Renal pelvis (tissue), 12 donors: ENCODE measurements at places on chromosomes 2 and 18.
A peak's percentile ranks its signal among the peaks of the same experiment; 100 is the strongest.

GRCh38 chr2:2175381-2176090 lies 155.5 kb downstream of the MYT1L start:
- no peak for DNase-seq

- no peak for DNase-seq
Measured at GRCh38 chr18:56986829-56987228, 160.1 kb upstream of the BOD1L2 start.

DNA sequence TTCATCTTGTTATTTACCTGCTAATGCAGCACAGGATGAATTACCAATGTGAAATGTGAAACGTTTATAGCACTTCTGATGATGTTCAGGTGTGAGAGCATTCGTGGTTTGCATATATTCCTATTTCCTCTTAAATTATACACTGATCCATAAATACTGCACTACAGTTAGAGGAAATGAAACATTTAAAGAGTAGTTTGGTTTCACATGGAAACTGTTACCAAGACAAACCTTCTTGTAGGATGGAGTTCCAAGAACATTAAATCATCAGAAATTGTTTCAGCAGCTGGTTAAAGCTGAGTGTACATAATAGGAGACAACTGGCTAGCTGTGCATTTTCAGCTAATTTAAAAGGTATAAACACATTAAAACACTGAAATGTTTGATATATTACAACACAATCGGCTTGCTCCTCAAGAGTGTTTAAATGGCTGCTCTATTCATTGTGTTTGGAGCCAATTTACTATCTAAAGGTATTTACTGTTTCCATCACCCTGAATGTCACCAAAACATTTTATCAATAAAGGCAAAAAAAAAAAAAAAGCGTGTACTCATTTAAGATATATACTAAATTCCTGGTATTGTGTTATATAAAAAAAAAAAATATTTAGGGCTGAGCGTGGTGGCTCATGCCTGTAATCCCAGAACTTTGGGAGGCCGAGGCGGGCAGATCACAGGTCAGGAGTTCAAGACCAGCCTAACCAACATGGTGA lies 100.6 kb downstream of the DYM start:
- peak; percentile 82 for DNase-seq

GRCh38 chr2:162731917-162732804 lies 106.4 kb downstream of the KCNH7 start:
- no peak for DNase-seq

- no peak for DNase-seq
Measured at GRCh38 chr2:158172719-158173118, 71.0 kb downstream of the UPP2 start.

- DNase-seq, result no peak
Measured at GRCh38 chr2:96993367-96993766, 7.0 kb upstream of the FAM178B start.

DNA sequence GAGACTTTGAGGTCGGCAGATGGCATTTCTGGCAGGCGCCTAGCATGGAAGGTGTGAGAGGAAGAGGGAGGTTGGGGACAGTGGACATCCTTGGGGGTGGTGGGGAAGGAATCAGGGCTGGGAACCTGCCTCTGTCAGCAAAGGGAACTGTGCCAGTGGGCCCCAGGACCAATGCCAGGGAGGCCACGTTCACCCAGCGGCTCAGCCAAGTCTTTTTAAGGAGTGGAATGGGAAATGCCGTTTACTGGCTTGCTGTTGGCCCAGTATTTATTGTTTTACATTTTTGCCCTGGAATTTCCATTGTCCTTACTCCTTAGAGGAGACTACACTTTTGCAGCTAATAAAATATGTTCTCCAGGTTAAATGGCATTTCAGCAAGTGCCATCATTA lies 135.2 kb downstream of the MCFD2 start:
- DNase-seq, result no peak

DNA sequence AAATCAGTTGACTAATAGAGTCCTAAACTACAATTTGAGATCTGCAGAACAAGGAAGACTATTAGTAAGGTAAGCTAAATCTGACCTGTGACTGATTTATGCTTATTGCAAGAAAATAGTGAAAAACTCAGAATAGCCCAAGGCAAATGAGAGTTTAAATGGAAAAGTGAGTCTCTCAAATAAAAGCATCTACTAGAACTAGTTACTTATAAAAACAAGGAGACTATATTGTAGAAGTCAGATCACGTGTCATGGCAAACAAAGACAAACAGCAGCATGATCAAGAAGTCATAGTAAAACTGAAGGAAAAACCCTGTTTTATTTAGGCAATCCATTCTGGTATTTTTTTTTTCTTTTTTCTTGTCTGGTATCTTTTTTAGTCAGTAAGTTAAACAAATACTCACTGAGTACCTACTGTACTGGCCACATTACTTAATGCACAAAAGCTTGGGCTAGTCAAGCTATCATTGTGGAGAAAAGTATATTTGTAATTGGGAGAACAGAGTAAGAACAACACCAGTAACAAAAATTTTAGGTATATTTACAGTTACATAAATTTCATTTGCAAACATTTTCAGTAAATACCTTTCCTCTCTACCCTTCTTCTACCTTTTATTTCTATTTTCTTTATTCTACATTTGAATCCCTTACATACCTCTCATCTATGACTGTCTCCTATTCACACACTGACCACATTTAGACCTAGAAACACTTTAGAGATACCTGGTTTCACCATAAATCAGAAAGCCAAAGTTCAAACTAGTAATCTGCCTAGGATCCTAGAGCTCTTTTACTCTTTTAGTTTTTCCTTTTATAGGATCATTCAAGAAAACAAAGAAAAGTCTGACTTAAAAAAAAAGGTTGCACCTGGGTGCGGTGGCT lies 23.7 kb downstream of the CCDC88A start:
- no peak for DNase-seq

- DNase-seq, result no peak
Measured at GRCh38 chr2:41949091-41949882, 98.5 kb upstream of the PKDCC start.

GRCh38 chr18:54843314-54843713 lies 15.0 kb downstream of the RAB27B start:
- no peak for DNase-seq

GRCh38 chr2:204753841-204754240 lies 208.6 kb downstream of the PARD3B start:
- DNase-seq, result no peak

- DNase-seq, result no peak
Measured at GRCh38 chr2:69774984-69775982, 33.3 kb downstream of the ANXA4 start.

GRCh38 chr2:65062843-65063825 lies 6.9 kb downstream of the CEP68 start:
- DNase-seq, result peak; percentile 47

DNA sequence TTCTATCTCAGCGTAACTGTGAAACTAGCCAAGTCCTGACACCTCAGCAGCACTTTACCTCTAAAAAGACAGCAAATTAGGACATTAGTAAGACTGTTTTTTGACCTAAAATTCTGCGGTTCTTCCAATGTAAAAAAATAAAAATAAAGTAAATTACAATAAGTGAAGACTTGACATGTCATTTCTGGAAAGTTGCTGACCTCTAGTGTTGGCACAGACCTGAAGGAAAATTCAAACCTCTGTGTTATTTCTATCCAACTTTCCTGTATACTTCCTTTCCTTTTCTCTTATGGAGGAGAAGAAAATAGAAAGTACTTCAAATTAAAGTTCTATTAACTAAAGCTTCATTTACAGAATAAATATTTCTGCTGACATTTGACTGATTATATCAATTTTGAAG lies 110.6 kb downstream of the TMEM182 start:
- peak; percentile 1 for DNase-seq

GRCh38 chr2:12424219-12424618 lies 292.5 kb upstream of the TRIB2 start:
- no peak for DNase-seq

DNA sequence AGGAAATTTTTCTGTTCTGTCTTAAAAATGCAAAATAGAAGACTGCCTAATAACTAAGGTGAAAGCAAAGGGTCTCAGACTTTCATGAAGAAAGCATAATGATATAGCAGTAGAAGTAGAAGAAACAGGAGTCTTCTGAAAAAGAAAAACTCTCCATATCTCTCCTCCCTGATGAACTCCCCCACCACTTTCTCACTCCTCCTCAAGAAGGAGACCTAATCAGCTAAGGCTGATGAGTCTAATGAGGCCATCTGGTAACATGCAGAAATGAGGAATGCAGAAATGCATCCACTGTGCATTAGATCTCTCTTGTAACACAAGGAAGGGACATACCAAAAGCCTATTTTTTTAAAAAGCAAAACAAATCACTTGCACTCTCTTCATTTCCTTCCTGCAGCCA lies 273.7 kb upstream of the UBE2E3 start:
- no peak for DNase-seq

DNA sequence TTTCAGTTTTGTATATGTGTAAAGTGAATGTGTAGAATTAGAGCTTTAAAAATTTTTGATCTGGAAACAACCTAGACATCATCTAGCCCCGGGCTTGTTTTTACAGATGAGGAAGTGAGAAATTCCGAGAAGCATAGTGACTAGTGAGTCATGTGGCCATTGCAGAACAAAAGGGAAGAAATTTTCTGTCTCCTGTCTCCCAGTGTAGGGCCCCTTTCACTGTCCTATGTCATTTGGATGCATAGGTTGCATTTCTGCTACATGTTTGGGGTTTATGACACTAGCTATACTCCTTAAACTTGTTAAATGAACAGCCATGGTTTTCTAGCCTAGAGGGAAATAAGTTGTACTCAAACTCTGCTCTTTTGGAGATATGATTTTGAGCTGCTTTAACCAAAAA lies 84.6 kb downstream of the PLCL1 start:
- DNase-seq, result no peak
